Effector memory CD8-positive, alpha-beta T cell (primary cell): ENCODE measurements at places on chromosomes 13 and 19.
A peak's percentile ranks its signal among the peaks of the same experiment; 100 is the strongest.

- no peak for DNase-seq
These were observed 2075.3 kb downstream of the PCDH9 start for GRCh38 chr13:65154661-65155447.

- DNase-seq, result no peak
These were observed 18.3 kb downstream of the RASA3 start for GRCh38 chr13:114114006-114114640.

GRCh38 chr13:36133950-36134626 is 2.9 kb upstream of the DCLK1 start:
- no peak for DNase-seq

- DNase-seq, result no peak
These were observed 22.9 kb downstream of the TNFRSF19 start for GRCh38 chr13:23593148-23593547.

GRCh38 chr13:111555268-111555808 is 234.9 kb downstream of the TEX29 start:
- DNase-seq, result no peak

DNA sequence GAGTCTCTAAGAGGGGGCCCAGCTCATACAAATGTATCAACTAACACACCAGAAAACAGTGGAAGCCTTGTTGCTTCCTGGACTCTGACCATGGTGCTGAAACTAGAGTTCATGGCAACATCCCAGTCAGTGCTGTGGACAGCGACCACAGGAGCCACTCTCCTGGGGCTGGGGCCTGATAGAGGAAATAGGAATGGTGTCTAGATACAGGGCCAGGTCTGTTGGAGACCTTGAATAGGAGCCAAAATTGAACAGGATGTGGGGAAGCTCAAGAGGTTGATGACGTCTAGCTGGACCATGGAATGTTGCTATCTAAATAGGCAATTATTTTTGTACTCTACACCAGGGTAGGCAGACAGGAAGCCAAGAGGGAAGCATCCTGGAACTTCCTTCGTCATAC is 21.7 kb downstream of the LILRB4 start:
- no peak for DNase-seq

GRCh38 chr13:44024846-44025195 is 145.1 kb downstream of the LACC1 start:
- no peak for DNase-seq

- no peak for DNase-seq
These were observed 101.6 kb upstream of the MYO16 start for GRCh38 chr13:108527844-108528243.

DNA sequence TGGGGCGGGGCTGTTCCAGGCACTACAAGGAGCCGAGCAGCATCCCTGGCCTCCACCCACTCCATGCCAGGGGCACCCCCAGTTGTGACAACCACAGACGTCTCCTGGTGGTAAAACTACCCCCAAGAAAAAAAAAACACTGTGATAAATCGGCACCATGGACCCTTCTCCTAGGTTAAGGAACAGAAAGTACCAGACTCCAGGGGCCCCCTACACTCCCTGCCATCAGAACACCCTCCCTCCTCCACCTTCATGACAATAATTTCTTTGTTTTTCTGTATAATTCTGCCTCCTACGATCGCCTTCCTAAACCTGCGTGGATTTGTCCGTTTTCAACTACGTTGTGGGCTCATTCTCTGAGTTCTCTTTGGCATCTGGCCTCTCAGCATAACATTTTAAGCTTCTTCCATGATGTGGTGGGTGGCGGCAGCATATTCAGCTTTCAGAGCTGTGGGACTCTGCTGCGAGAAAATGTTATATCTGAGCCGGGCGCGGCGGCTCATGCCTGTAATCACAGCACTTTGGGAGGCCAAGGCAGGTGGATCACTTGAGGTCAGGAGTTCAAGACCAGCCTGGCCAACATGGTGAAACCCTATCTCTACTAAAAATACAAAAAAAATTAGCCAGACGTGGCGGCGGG is 8.6 kb downstream of the TLE2 start:
- no peak for DNase-seq

- no peak for DNase-seq
These were observed 25.1 kb downstream of the CEACAM4 start for GRCh38 chr19:41601771-41602170.

- no peak for DNase-seq
These were observed 737.5 kb upstream of the SLITRK5 start for GRCh38 chr13:86933676-86934075.

DNA sequence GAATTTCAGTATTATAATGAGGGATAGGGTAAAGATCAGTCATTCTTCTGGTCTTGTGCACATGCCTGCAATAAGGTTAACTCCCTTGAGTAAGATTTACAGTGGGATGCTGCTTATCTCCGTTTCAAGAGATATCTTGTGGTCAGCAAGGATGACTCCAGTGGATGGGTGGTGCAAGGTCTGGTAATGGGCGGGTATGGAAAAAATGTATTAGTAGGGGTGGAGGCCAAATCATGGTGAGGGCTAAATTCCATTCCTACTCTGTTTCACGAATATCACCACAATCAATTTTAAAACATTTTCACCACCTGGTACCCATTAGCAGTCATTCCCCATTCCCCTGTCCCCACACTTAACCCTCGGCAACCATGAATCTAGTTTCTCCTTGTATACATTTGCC is 40.6 kb downstream of the CCDC122 start:
- no peak for DNase-seq

GRCh38 chr19:3547301-3547731 is 8.3 kb downstream of the TEKTIP1 start:
- DNase-seq, result no peak

DNA sequence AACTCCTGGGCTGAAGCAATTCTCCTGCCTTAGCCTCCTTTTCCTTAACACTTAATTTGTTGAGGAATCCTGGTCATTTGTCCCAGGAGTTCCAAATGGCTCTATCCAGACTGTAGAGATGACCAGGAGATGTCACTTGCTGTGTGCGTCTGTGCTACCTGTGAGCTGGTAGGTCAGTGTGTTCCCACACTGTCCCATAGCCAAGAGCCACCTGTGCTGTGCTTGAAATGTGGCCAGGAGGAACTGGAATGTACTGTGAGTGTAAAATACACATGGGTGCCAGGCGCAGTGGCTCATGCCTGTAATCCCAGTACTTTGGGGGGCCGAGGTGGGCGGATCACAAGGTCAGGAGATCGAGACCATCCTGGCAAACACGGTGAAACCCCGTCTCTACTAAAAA is 29.4 kb upstream of the KDM4B start:
- no peak for DNase-seq

DNA sequence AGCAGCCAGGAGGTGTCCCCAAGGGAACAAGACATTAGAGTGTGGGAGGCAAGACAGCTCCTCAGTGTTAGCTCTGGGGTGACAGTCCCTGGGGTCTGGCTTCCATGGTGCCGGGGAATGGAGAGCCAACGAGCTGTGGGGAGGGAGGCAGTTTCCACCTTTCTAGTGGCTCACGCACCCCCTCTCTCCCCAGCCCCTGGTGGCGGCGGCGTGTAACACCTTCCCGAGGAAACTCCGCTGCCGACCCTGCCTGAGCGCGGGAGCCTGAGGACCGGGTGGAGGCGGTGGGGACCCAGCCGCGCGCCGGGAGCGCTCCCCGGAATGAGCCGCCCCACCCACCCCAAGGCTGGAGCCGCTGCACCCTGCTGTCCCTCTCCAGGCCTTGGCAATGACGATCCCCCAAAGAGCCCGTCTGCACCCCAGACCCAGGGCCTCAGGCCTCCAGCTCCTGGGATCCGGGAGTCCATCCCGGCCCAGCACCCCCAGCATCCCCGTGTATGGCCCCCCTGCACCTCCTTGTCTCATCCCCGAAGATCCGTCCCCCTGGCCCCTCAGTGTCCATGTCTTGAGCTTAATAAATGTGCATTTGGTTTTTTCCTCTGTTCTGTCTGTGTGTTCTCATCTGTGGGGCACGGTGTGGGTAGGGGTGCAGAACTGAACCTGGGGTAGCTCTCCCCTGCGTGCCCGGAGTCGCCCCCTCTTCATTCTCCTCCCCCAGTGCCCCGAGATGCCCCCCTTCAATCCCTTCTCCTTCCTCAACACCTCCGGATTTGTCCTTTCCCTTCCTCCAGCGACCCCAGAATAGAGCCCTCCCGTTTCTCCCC is 622 bp upstream of the FXYD5 start:
- DNase-seq, result peak; percentile 64

GRCh38 chr13:109788372-109789111 is 2.2 kb upstream of the IRS2 start:
- DNase-seq, result no peak

GRCh38 chr19:57583521-57584416 is at the start of gene ZIK1:
Gene ZIK1 (plus strand): TSS chr19:57584145. CDS start chr19:57584357, 212 bp downstream.
- DNase-seq, result peak; percentile 70

- no peak for DNase-seq
These were observed 7.9 kb downstream of the UPF1 start for GRCh38 chr19:18839465-18840287.

- no peak for DNase-seq
These were observed 320.0 kb downstream of the TEX29 start for GRCh38 chr13:111640476-111640875.
